ENCODE measurements at places on chromosomes 16 and 17.

GRCh38 chr16:19170043-19170655, 2.1 kb downstream of the SYT17 start:
- no peak for DNase-seq

DNA sequence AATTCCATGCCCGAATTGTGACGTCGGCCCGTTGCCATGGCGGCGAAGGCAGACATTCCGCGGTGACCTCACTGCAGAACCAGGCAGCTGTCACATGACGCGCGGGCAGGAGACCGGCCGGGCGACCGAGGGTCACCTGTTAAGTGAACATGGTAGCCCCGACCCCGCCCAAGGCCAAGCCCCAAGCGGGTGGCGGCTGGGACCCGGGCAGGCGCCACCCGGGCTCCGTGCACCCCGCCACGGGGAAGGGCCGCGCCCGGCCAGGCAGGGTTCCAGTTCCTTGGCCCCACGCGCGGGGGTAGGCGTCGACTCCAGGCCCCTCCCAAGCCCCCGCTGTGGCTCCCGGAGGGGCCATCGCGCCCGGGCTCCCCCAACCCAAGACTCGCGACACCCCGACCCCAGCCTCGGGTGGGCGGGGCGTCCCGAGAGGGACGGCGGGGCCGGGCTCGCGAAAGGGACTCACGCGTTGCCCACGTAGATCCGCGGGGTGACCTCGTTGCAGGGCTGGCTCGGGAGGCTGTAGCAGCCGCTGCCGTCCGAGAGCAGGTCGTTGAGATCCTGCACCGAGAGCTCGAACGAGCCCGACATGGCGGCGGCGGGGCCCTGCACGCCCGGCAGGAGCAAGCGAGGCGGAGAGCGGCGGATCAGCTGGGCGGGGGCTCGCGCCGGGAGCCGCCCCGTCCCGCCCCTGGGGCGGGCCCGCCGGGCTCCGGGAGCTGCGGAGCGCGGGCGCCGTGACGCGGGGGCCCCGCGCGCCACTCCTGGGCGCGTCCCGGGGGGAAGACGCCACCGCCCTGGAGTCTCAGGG, at the start of gene DUSP3:
DUSP3 (minus strand) TSS at position 641 of the 808 bp plus-strand sequence; CDS start at position 588, 53 bp downstream.
- peak; percentile 71 for DNase-seq

DNA sequence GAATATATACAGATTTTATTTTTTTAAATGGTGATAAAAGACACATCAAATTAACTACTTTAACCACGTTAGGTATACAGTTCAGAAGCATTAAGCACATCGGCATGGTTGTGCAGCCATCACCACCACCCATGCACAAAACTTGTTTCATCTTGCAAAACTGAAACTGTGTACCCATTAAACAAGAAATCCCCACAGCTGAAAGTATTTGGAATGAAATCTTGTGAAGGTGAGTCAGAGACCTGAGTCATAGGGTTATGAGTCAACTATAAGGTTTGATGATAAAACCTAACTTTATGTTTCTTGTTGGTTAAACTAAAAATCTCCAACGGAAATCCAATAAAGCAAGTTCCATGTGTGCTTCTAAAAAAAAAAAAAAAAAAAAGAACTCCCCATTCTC, 561.6 kb upstream of the PSMD7 start:
- DNase-seq, result no peak

DNA sequence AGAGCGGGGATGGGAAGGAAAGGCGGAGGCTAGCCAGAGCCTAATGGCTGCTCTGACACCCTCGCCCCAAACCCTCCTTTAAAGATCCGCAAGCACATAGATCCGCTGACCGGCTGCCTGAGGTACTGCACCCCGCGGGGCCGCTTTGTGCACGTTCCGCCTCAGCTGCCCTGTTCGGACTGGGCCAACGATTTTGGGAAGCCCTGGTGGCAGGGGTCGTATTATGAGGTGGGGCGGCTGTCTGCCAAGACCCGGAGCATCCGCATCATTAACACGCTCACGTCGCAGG, 663 bp downstream of the CYB5D1 start:
- DNase-seq, result no peak

DNA sequence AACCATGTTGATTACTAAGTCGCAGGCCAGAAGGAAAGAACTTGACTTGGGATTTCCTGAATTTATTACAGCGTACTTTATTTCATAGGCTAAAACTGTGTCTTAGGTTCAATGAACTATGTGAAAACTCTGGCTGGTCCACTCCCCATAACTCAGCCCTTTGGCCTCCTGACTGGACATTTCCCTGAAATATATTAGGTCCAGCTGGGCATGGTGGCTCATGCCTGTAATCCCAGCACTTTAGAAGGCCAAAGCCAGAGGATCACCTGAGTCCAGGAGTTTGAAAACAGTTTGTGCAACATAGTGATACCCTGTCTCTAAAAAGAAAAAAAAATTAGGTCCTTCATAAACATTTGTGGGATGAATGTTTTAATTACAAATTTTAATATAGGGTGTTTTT, 97.0 kb downstream of the CYLD start:
- no peak for DNase-seq

Measured in left renal pelvis (tissue), 4 donors.